ENCODE measurements at places on chromosomes 11 and 22.

- no peak for DNase-seq
These were observed 53.4 kb downstream of the RTL6 start for GRCh38 chr22:44444341-44445306.

DNA sequence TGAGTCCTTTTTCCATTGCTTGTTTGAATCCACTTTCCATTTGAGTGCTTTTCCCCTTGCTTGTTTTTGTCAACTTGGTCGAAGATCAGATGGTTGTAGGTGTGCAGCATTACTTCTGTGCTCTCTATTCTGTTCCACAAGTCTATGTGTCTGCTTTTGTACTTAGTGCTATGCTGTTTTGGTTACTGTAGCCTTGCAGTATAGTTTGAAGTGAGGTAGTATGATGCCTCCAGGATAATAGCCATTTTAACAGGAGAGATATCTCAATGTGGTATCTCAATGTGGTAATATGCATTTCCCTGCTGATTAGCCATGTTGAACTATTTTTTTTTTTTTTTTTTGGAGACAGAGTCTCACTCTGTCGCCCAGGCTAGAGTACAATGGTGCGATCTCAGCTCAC, 16.7 kb downstream of the ACRV1 start:
- no peak for DNase-seq

DNA sequence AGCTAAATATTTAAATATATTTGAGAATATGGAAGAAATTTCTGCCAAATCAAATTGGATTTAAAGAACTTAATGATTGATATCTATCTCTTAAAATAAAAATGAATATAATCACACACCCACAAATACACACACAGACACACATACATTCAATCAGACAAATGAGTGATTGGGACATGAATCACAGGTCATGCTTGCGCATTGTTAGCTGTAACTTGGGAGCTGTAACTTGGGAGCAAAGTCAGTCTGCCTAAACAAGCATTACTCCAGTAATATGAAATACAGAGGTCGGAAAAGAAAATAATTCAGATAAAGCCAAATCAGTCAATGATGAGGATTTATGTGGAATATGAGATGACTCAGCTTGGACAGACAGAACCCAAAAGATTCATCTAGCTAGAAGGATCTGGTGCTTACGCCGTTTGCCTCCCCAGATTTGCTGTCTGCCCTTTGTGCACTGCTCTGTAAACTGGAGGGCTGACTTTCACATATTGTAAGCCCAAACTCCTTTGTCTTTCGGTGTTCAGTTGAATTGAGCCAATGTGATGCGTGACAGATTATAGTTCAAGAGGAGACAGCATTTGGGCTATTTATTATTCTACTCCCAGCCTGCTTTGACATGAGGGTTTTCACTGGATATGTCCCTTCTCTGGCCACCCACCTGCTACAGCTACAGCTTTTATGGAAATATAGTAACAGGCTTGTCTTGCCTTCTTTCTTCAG, 1.6 kb downstream of the OR56B1 start:
- DNase-seq: no peak

DNA sequence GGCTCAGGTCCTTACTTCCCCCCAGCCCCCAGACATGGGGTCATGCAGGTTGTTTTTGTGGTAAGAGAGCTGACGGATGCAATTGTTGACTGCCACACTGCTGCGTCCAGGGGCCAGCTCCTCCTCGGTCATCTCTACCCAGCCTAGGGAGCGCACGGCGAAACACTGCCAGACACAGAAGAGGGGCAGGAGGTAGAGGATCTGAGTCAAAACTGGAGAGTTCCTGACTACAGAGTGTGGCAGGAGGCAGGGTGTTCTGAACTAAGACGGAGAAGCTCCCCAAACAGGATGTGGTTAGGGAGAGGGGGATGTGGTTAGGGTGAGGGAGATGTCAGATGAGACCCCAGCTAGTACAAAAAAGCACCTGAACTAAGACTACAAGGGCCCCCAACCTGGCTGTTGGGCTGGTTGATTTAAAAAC, 12.3 kb downstream of the SMPD1 start:
- DNase-seq: peak; percentile 39

DNA sequence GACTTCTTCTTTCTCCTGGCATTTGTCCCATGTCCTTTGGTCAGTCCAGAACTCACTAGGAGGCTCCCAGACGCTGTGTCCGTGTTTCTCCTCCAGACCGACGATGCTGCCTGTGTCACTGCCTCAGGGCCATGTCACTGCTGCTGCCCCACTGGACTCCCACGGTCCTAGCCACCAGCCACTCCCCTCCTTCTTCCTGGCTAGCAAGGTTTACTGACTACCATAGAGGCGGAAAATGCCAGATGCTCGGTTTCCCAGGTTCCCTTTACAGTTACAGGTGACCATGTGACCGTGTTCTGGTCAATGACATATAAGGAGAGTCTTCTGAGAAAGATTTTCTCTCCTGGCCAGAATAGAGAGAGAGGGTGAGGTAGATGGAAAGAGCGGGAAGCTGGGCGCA, 40.7 kb upstream of the RBFOX2 start:
- DNase-seq: no peak

DNA sequence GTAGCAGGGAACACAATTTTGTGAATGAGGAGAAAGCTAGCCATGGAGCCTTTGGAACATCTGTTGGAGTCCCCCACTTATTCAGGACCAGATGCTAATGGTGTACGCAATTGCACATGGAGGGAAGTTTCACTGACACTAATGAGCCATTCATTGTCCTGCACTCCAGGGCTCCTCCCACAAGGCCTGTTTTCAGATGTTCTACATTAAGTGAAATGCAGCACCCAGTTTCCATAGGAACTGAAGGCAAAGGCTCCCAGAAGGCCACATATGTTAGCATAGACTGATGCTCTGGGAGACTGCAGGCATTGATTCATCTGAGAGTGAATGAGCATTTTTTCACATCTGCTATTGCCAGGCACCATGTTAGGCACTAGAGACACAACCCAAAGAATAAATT, 399.5 kb downstream of the ETS1 start:
- no peak for DNase-seq

GRCh38 chr11:3208272-3208671, 10.3 kb downstream of the MRGPRG start:
- DNase-seq: no peak

DNA sequence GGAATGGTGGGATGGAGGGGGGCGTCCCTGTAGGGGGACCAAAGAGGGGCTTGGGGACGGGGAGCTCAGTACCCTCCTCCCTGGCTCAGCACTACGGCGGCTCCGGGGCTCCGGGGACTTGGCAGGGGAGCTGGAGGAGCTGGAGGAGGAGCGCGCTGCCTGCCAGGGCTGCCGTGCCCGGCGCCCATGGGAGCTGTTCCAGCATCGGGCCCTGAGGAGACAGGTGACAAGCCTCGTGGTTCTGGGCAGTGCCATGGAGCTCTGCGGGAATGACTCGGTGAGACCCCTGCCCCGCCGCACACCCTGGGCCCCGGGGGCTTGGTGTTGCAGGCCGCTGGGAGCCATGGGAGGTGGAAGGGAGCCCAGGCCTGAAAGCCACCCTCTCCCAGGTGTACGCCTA, 11.8 kb upstream of the MIF start:
- no peak for DNase-seq

DNA sequence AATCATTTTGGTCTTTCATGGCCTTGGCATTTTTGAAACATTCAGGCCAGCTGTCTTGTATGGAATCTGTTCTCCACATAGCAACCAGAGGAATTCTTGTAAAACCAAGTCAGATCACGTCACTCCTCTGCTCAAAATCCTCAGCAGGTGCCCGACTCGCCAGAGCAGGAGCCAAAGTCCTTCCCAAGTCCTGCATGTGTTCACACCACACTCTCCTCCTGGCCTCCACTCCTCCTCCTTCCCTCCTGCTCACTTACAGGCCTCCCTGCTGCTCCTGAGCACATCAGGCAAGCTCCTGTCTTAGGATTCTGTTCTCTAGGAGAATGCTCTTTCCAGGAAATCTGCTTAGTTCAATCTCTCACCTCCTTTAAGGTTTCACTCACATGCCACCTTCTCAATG, 6.9 kb upstream of the PSMC3 start:
- DNase-seq: no peak

DNA sequence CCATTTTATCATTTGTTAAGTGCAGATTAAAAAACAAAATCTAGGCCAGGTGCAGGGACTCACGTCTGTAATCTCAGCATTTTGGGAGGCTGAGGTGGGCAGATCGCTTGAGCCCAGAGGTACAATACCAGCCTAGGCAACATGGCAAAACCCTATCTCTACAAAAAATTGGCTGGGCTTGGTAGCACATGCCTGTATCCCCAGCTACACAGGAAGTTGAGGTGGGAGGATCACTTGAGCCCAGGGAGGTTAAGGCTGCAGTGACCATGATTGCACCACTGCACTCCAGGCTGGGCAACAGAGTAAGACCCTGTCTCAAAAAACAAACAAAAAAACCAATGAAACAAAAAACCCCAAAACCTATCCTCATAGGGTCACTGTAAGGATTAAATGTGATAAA, 32.9 kb downstream of the HIRA start:
- no peak for DNase-seq

DNA sequence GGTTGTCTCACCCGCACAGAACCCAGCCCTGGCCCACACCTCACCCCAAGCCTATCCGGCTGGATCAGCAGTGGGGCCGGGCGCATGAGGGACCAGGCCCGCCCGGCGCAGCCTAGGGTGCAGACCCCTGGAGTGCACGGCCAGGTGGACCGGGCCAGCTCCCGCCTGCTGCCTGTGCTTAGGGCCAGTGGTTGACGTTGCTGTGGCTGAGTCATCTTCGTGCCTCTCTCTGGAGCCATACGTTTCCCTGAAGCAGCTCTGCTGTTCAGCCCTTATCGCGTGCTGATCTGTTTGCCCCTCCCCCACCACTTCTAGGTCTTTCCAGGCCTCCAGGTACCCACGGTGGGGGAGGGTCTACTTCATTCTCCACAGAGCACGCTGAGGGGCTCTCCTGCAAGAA, 39.5 kb downstream of the CDKN1C start:
- DNase-seq: no peak

GRCh38 chr11:93845181-93846092, 5.0 kb downstream of the VSTM5 start:
- no peak for DNase-seq

DNA sequence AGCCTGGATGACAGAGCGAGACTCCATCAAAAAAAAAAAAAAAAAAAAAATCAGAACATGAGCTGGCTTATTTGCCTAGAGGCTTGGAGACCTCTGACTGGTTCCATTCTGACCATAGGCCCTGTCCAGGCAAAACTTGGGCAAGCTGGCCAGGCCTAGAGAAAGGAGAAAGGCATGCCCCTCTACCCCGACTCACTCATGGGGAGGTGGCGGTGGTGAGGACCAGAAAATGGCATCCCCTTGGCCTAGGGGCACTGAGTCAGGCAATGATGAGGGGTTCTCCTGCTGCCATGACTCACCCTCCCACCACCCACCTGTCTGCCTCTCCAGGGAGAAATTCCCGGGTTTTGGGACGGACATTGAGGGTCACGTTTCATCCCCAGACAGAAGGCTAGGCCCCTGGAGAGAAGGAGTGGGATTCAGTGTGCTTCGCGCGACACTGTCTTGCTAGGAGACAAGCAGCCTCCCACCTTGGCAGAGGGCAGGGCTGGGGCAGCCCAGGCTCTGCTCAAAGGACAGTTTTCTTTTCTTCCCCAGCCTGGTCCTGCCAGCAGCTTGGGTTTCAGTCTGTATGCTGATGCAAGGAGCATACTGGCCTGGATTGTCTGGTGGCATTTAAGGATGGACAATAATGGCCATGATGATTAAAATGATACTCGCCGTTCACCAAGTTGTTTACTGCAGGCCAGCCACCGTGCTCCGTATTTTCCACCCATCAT, 17.2 kb downstream of the TOB2 start:
- DNase-seq: no peak

DNA sequence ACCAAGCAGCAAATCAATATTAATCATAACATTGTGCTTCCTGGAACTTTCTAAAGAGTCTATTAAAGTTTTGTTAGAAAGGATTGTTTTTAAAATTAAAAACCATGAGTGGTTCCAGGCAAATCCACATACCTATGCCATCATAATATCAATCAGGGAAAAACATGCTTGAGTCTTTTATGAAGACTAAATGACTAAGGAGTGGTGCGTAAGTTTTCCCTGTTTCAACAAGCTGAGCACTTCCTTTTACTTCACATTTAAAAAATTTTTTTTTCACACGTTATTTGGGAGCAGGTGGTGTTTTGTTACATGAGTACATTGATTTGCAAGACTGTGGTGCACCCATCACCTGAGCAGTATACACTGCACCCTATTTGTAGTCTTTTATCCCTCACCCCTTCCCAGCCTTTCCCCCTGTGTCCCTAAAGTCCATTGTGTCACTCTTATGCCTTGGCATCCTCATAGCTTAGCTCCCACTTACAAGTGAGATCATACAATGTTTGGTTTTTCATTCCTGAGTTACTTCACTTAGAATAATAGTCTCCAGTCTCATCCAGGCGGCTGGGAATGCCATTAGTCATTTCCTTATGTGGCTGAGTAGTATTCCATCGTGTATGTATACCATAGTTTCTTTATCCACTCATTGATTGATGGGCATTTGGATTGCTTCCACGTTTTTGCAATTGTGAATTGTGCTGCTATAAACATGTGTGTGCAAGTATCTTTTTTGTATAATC, 1190.3 kb upstream of the RAG2 start:
- no peak for DNase-seq

GRCh38 chr11:15349413-15349812, 234.7 kb downstream of the INSC start:
- DNase-seq: no peak

DNA sequence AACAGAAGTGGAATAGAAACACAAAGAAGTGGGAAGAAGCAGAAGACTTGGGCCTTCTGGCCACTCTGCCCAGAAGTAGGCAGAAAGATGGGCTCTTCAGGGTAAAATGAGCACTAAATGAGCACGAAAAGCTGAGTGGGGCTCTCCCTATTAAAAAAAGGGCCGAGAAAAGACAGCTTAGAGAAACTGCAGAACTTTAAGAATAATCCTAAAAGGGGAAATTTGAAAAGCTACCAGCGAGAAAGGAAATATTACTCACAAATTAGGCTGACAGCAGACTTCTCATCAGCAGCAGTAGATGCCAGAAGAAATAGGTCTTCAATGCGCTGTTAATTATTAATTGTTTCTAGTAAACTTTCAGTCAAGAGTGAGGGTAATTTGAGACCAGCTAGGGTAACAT, 78.2 kb downstream of the UVRAG start:
- DNase-seq: no peak

GRCh38 chr11:115682101-115682500, 177.9 kb upstream of the CADM1 start:
- no peak for DNase-seq

DNA sequence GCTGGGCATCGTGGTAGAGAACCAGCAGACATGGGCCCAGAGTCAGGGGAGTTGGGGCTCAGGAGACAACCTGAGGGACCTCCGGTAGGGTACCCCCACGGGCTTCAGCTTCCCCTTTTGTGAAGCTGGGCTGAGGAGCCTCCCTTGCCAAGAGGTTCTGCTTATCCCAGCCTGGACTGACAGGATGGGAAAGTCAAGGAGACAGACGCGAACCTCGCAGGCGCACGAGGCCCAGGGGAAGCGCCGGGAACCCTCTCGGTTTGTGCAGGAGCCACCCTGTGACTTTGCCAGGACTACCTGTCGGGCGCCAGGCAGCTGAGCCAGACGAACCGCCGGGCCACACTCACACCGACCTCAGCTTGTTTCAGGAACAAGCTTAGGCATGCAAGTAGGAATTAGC, 566.1 kb downstream of the BRD1 start:
- no peak for DNase-seq

GRCh38 chr11:115182282-115182955, 321.8 kb downstream of the CADM1 start:
- DNase-seq: no peak
